ENCODE measurements at places on chromosomes 6 and 20.

DNA sequence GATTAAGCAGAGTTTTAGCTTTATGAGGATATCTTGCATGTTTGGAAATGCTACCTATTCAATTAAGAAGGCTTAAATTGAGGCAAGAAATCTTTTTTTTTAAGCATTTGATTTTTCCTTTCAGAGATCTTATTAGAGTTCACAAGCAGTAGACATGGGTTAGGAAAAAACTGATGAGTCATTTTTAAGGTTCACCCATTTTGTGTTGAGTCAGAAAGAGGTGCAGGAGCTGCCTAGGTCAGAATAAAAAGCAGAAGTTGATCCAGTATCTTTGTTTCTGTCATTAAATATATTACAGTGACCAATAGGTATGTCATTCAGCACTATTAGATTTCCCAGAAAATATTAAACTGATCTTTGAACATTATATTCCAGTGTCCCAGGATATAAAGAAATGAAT, 306.8 kb downstream of the LMBRD1 start:
- DNase-seq: no peak

DNA sequence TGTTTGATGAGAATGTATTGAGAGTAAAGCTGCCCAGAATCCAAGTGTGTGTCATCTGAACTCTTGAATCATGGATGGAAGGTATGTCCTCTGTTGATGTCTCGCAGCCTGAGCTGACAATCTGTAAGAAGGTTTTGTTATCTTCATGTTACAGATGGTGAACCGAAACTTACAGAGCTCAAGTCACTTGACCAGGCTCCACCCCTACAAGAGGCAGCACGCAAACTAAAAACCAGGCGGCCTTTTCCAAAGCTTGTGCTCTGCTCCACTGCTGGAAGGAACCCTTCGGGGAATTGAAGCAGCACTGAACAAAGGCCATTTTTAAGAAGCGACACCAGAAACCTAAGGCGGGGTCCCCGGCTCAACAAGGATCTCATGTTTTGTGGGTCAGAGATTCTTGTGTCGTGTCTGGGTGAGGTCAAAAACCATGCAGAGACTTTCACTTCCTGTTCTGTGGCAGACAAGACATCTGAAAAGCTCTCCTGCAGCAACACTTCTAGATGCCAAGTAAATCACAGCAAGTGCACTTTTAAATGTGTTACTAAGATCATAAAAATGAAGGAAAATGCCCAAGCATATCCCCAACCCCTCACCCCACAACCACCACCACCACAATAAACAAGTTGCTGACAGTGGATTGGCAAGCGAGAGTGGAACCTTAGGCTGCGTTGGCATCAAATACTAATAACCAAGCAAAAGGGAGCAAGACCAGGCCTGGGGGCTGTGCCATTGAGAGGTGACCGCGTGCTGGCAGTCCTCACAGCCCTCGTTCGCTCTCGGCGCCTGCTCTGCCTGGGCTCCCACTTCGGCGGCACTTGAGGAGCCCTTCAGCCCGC, 27.3 kb downstream of the NQO2 start:
- DNase-seq: peak; percentile 28

- DNase-seq: no peak
Observed at GRCh38 chr20:10792291-10792690, 118.5 kb upstream of the JAG1 start.

DNA sequence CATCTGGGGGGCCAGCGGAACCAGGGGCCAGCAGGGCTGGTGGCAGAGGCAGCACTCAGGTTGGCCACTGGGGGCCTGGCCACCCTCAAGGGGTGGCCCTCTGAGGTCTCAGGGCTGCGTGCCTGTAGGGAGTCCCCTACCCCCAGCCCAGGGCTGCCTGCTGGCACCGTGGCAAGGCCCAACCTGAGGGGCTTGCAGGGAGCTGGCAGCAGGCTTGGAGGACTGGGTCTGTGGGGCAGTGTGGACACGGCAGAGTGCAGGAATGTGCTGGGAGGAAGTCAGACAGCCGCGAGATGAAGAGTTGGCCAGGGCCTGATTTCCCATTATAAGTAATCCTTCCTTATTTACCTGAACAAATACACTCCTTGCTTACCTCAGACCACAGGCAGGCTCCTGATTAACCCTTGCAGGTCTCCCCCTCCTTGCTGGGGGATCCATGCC, at the start of gene SPDEF:
Gene SPDEF, minus strand, starts transcription at position 299 of the 441 bp plus-strand sequence. CDS start 11,874 bp downstream, outside the sequence.
- DNase-seq: no peak

GRCh38 chr6:7882505-7883257, 27.9 kb downstream of the TXNDC5 start:
- DNase-seq: no peak

DNA sequence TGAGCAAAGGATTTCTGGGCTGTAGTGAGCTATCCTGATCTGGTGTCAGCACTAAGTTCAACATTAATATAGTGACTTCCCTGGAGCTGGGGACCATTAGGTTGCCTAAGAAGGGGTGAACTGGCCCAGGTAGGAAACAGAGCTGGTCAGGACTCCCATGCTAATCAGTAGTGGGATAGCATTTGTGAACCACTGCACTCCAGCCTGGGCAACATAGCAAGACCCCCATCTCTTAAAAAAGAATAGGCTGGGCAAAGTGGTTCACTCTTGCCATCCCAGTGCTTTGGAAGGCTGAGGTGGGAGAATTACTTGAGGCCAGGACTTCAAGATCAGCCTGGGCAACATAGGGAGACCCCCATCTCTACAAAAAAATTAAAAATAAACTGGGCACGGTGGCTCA, 39.3 kb downstream of the BAK1 start:
- DNase-seq: no peak

DNA sequence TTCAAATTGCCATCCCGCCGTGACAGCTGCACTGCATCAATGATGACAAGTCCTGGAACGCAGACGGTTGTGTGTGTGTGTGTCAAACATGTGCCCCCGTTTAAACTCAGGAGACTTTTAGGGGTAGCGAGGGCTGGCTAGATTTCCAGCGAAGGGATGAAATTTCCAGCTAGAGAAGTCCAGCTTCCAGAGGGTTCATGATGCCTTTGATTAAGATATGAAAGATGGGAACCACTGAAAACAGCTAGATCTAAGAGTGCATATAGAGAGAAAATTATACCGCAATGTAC, 644 bp downstream of the KIZ start:
- no peak for DNase-seq

- DNase-seq: peak; percentile 87
Observed at GRCh38 chr20:46215913-46216707, 92.2 kb downstream of the CDH22 start.

DNA sequence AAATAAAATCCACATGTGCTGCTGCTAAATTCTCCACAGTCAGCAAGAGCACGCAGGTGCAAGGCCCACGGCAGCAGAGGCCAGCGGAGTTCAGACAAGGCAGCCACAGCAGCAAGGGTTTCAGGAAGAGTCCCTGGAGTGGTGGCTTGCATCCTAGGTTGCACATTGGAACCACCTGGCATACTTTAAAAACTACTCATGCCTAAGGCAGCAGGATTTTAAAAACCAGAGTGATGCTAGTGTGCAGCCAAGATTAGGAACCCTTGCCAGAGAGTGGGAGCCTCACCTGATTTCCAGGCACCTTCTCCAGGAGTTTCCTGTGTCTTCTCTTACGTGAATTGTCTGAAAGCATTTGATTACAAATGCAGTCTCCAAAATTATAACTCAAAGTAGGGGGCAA, 104.0 kb upstream of the GPR6 start:
- DNase-seq: no peak

GRCh38 chr6:34487536-34487935, 21.7 kb downstream of the PACSIN1 start:
- DNase-seq: no peak

DNA sequence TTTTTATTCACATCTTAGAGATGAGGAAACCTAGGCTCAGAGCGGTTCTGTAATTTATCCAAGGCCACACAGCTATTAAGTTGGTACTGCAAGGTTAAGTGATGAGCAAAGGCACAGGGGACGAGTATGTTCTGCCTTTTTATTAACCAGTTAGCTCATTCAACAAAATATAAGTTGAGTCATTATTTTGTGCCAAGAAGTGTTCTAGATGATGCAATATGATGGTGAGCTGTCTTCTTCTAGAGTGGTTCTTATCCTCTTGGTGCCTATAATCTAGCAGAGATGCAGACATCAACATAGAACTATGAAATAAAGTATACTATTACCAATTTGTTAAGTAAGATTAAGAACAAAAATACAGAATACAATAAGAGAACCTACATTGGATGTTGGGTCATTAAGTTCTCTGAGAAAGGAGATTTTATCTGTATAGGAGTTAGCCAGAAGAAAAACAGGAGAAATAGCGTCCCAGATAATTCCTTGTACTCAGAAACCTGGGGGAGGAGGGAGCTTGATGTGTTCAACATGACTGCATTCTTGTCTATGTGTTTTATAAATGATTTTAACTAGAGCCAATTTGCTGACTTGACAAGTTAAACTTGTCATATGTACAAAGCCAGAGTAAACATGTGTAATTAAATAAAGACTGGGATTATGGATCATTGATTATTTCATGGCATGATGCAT, 122.3 kb downstream of the TBXT start:
- no peak for DNase-seq

- DNase-seq: no peak
Observed at GRCh38 chr6:13553646-13554045, 20.8 kb upstream of the SIRT5 start.

GRCh38 chr20:11754451-11754850, 163.2 kb upstream of the BTBD3 start:
- no peak for DNase-seq

- DNase-seq: peak; percentile 64
Observed at GRCh38 chr6:2876210-2877056, 26.7 kb downstream of the SERPINB9 start.

DNA sequence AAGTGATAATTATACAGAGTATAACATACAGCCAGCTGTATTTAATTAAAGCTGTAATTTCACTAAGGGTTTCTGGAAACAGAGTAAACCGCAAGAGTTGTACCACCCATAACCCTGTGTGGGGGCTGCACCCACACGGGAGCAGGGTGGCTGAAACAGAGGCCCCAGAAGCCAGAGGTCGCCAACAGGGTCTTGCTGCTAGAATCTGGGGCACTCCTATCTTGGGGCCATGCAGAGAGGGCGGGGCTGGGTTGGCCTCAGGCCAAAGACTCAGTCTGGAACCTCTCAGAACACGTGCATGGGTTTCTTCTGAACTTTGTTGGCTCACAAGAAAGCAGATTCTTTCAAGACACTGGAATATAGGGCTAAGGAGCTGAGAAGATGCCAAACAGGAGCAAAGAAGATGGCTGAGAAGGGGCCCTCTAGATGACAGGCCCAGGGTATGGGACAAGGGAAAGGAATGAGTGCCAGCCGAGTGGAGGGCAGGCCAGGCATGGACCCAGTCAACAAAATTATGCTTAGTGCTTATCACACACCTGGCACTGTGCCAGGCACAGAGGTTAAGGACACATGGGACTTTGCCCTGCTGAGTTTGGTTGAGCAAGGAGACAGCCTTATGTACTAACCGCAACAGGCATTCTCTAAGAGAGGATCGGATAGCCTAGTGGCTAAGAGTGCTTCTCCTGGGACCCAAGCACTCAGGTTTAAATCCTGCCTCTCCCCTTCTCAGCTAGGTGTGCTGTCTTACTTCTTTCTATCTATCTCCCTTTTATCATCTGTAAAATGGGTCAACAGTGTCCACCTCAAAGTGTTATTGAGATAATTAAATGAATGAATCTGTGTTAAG, 96.6 kb upstream of the FOXP4 start:
- DNase-seq: no peak
